Astrocyte of the cerebellum (primary cell): ENCODE measurements at places on chromosomes 4 and X.

DNA sequence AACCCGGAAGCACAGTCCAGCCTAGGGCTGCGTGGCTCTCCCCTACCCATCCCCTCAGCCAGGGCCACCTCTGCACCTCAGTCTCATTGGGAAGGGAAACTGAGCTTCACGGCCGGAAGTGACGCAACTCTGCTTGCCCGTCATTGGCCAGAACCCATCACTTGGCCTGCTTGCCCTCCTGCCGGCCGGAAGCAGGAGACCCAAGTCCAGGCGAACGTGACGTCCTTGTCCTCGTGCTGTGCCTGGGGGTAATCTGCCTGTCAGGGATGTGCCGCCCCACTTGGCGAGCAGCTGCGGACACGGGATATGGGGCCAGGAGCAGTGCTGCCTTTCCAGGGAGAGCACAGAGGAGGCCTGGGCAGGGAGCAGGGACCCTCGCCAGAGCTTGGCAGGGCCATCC is 31.2 kb downstream of the ZFYVE28 start:
- DNase-seq: no peak

GRCh38 chr4:111814961-111815360 is 330.3 kb upstream of the FAM241A start:
- no peak for DNase-seq

- DNase-seq: no peak
Observed at GRCh38 chr4:176464748-176465147, 145.0 kb downstream of the SPCS3 start.

- DNase-seq: no peak
Observed at GRCh38 chr4:139015948-139016471, 429 bp downstream of the NOCT start.

DNA sequence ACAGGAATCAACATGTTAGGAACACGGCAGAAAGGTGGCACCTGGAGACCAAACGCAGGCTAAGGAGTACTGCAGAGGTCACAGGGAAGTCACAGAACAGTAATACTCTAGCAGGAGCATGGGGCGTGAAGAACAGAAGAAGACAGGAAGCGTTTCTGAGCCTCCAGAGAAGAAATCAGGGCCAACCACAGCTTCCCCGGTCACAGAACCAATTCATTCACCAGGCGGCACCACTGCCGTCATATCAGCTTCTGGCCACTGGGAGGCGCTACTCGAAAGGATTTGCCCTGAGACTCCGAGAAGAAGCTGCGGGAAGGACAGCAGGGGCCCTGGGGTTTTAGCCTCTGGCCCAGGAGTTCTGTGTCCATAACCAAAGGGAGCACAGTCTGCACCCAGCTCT is 78.0 kb upstream of the DRD5 start:
- no peak for DNase-seq

DNA sequence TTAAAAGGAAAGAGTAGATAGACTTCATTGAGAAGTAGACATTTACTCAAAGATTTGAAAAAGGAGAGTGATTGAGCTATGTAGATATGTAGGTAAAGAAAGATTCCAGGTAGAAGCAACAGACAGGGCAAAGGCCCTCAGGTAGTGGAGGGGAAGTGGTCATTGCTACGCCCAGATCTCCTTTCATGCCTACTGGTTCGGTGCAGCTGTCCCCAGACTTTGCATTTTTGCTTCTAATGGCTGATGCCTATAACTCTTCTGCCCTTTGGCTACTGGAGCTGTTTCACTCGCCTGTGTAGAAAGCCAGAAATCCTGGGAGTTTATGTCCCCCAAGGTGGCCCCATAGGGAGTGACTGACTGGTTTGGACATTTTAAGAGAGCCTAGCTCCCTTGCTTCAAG is 16.9 kb upstream of the ARMCX2 start:
- DNase-seq: no peak

DNA sequence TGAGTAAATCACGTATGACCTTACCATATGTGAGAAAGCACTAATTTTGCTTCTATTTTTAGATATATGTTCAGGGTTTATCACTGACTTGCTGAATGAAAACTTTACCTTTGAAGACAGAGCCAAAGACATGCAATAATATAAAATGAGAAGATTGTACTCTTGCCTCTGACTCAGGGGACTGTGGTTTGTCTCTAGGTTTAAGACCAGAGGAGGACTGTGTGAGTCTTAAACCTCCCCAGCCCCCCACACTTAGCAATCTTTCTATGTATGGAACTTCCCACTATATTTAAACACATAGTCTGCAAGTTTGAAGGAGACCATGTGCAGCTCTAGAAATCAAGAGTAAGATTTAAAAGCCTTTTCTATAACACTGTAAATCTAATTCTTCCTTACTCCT is 368.7 kb upstream of the FAM241A start:
- DNase-seq: no peak

DNA sequence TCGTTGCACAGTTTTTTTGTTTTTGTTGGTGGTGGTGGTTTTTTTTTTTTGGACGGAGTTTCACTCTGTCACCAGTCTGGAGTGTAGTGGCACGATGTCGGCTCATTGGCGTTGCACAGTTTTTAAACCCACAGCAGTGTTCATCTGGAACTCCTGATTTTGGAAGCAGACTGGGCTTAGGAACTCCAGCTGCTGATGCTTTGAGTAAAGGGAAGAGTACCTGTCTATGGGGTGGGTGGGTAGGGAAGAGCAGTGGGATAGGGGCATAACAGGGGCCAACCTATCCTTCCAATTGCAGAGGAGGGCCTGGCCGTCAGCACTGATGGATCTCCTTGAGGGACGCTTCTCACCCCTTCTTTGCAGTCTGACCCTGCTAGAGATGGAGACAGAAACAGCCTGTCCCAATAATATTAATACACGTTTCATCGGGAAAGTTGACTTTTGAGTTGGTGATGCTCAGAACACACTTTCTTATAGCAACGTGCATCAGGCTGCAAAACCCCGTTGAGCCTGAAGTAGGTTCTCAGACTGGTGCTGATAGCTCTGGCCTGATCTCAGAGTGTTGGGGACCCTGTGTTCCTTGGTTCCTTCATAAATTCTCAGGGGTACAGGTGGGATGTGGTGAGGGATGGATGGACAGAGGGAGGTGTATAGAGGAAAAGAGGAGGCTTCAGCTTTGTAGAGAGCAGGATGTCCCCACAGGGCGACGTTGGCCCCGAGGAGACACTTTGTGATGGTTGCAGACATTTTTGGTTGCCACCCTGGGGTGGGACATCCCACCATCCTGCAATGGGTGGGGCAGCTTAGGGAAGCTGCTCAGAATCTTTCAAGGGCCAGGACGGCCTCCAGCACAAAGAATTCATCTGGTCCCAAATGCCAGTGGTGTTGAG is 2.3 kb downstream of the CD99 start:
- no peak for DNase-seq

GRCh38 chrX:150308532-150309157 is 54.5 kb upstream of the MAMLD1 start:
- no peak for DNase-seq

DNA sequence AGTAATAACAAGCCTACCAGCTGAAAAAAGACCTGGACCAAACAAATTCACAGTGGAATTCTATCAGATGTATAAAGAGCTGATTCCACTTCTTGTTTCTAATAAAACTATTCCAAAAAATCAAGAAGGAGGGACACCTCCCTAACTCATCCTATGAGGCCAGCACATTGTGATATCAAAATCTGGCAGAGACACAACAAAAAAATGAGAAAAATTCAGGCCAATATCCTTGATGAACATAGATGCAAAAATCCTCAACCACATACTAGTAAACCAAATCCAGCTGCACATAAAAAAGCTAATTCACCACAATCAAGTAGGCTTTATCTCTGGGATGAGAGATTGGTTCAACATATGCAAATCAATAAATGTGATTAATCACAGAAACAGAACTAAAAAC is 147.9 kb upstream of the NEIL3 start:
- no peak for DNase-seq

- no peak for DNase-seq
Observed at GRCh38 chr4:157964463-157964862, 208.4 kb downstream of the GASK1B start.

- no peak for DNase-seq
Observed at GRCh38 chr4:55002431-55002830, 123.0 kb downstream of the KDR start.

DNA sequence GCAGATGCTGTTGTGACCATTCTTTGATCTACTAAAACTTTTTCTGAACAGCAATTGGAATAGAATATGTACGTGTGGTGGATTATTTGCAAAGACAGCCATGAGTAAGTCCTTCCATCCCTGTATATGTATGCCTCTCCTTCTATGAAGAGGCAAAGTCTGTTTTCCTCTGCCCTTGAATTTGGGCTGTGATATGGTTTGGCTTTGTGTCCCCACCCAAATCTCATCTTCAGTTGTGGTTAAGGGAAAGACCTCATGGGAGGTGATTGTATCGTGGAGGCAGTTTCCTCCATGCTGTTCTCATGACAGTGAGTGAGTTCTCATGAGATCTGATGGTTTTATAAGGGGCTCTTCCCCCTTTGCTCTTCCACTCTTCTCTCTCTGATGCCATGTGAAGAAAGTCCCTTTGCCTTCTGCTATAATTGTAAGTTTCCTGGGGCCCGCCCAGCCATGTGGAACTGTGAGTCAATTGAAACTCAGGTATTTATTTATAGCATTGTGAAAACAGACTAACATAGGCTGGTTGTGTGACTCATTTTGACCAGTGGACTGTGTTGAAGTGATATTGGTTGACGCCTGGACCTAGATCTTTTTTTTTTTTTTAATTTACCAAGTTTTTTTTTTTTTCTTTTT is 108.3 kb upstream of the CAMK2D start:
- DNase-seq: no peak

- DNase-seq: no peak
Observed at GRCh38 chrX:1578511-1579173, 12.8 kb upstream of the AKAP17A start.

- no peak for DNase-seq
Observed at GRCh38 chrX:154355776-154356140, 18.7 kb downstream of the FLNA start.

DNA sequence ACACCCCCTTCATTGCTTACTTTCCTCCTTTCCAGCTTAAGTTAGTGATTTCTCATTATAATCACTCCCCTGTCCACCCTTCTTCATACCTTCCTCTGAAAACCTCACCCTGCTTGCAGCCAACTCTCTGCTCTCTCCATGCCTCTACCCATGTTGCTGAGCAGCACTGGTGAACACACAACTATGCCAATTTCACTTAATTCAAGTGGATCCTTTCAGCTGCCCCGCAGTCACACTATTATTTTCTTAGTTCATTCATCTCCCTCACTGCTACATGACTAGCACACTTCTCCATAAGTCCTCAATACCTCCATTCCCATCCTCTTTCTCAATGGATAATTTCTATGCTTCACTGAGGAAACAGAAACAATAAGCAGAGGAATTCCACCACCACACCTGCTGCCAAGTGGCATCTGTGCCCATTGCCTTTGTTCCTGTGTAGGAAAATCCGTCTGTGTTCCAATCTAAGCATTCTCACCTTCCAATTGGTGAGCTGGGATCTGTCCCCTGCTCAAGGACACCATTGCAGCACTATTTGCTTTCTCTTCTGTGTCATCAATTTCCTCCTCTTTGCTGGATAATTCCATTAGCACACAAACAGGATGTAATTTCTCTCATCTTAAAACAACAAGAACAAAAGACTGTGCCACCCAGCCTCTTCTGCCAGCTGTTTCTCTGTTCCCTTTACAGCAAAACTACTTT is 25.2 kb upstream of the PRSS48 start:
- DNase-seq: no peak

GRCh38 chrX:40871385-40872082 is 136.2 kb upstream of the MED14 start:
- no peak for DNase-seq

GRCh38 chrX:153740631-153741222 is 16.1 kb downstream of the ABCD1 start:
- DNase-seq: no peak

- no peak for DNase-seq
Observed at GRCh38 chrX:153885968-153886903, at the start of gene L1CAM. TSS of gene L1CAM (minus strand) at chrX:153886173. CDS start at chrX:153875836, 10,337 bp downstream.
